Right lobe of liver (tissue), 6 donors: ENCODE measurements at places on chromosomes 6 and 20. TPM values are rescaled to one million over a fixed set of nuclear protein-coding genes. Genes with fewer than 3 reads are reported as not detected.

DNA sequence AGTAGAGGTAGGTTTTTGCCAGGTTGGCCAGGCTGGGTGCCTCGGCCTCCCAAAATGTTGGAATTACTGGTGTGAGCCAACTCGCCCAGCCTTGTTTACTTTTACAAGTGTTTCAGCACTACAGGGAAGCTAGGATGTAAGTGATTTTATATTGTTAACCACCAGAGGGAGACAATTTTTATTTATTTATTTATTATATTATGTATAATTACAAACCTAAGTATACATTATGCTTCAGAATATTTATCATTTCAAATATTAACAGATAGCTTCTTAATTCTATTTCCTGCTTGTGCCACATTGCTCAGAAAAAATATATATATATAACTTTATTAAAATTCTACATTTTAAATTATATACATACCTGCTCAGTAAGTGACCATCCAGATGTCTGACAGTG, 9.8 kb downstream of the MMUT start:
- H3K36me3 ChIP-seq: peaks cover 6% of the 10 kb centered on the region
- H3K27ac ChIP-seq: no peak overlapping the region
- no peaks in the 10 kb centered on the region for H3K27me3 ChIP-seq
- no peaks in the 10 kb centered on the region for H3K4me1 ChIP-seq
- no peak for DNase-seq

DNA sequence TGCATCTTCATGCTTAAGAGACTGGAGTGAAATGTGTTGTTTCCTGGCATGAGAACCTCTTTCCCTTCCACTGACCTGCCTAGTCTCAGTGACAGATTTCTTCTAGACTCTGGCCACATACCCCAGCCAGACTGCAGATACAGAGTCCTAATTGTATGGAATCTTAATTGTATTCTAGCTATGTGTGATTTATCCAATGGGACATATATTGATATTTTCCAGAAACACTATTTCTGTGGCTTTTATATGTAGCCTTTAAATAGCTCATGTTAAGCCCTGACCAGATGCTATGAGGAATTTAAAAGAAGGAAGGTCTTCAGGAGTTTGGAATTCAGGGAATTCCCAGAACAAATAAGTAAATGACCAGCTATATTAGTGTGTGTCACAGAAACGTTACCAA, 99.0 kb downstream of the FIG4 start:
- DNase-seq: no peak
- H3K36me3 ChIP-seq: no peaks in the 10 kb centered on the region
- H3K27me3 ChIP-seq: no peaks in the 10 kb centered on the region
- no peak overlapping the region for H3K4me3 ChIP-seq
- no peaks in the 10 kb centered on the region for H3K4me1 ChIP-seq

The SLC24A3 gene
- 0.29 TPM for total RNA-seq

DNA sequence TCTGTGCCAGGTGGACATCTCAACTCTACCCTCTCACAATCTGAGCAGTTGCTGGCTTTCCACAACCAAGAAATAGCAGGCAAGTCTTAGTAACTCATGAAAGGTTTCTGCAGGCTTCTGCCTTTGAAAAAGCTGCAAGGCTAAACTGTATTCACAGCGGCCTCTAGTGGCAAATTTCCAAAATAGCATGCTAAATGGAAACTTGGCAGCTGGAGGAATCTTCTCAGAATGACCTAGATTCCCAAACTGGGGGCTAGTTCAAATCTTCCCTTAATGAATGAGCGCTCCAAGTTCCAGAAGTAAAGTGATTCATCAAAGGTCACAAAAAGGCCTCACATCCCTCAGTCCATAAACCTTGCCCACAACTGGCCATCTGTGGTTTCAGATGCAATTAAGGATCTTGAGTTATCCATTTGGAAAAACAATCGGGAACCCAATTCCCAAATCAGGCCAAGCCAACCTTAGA, 11.9 kb upstream of the CPNE5 start:
- no peak overlapping the region for H3K27ac ChIP-seq
- peaks cover 6% of the 10 kb centered on the region for H3K36me3 ChIP-seq
- no peak for DNase-seq
- no peaks in the 10 kb centered on the region for H3K27me3 ChIP-seq

The CALHM4 gene
- total RNA-seq: not detected

DNA sequence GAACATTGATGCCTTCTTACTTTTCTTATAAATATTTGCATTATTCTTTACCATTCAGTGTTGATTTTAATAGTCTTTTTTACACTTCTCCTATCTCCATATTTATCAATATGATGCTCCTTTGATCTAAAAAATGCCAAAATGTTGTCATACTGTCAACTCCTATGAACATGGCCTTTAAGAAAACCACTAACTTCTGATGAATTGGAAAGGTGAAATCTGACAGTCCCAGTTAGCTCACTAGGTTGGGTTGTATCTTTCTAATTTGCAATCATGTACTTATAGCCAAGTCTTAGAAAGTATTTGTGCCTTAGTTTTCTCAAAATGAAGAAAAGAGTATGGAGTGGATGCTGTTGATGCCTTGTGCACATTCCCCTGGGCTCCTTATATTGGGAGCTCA, 75.4 kb upstream of the SPACA1 start:
- no peak overlapping the region for H3K4me3 ChIP-seq
- H3K27me3 ChIP-seq: no peaks in the 10 kb centered on the region
- no peaks in the 10 kb centered on the region for H3K4me1 ChIP-seq
- no peak for DNase-seq

DNA sequence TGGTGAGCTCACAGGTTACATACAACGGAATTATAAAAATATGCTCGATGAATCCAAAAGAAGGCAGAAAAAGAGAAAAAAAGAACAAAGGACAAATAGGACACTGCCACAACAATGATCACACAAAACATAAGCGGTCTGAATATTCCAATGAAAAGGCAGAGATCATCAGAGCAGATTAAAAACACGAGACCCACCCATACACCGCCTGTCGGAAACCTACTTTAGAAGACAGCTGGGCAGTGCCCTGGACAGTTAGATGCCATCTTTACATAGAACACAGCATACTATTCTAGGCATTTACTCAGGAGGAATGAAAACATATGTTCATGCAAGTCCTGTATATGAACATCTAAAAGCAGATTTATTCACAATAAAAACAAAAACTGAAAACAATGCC, 204.1 kb downstream of the TTLL2 start:
- peaks cover 7% of the 10 kb centered on the region for H3K4me1 ChIP-seq
- H3K4me3 ChIP-seq: no peak overlapping the region
- no peak for DNase-seq
- H3K27me3 ChIP-seq: no peaks in the 10 kb centered on the region
- no peak overlapping the region for H3K27ac ChIP-seq

DNA sequence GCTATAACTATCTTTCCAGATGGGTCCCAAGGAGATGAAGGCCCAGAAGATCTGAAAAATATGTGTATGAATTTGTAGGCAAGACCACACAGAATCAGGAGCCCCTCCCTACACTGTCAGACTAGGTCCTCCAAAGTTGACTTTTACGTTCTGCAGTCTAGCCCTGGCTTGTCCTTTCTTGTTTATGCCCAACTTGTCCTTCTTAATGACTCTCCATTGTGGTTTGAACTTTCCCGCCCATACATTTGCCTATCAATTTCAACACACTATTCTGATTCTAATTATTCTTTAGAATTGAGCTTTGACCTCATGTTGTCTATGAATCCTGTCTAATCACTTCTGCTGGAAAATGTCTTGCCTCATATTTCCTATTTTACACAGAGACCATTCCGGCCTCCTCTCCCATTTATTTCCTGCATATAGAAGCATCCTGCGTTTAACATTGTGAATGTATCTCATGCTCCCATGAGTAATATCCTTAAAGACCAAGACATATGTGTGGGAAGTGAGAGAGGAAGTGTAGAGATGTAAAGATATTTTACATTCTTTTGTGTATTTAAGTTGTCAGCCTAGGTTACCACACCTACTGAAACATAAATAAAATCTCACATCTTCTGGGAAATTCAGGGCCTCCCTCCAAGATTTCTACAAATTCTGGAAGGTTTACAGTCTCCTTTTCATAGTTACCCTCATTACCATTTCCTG, 348.3 kb downstream of the BCKDHB start:
- no peaks in the 10 kb centered on the region for H3K27me3 ChIP-seq
- no peak overlapping the region for H3K4me3 ChIP-seq
- no peak overlapping the region for H3K27ac ChIP-seq
- no peaks in the 10 kb centered on the region for H3K36me3 ChIP-seq

The BMP5 gene
- total RNA-seq: 0.79 TPM

DNA sequence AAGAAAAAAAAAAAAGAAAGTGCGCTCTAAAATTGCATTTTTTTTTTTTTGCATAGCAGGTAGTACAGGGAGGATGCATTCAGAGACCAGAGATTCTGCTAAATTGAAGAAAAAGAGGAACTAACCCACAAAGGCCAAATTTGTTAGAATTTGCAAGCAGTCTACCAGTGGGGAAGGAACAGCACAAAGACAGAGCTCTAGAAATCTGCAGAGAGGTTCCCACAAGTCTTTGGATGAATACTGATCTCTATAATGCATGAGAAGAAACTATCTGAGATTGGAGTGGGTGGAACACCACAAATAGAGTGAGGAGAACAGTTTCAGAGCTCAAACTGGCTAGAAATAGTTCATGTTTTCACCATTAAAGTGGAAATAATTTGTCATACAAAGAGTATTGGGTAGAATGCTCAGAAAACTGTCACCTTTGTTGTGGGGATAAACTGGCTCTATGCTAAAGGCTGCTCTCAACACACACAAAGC, 79.6 kb upstream of the AHI1 start:
- DNase-seq: no peak
- H3K27ac ChIP-seq: no peak overlapping the region
- H3K4me3 ChIP-seq: no peak overlapping the region

DNA sequence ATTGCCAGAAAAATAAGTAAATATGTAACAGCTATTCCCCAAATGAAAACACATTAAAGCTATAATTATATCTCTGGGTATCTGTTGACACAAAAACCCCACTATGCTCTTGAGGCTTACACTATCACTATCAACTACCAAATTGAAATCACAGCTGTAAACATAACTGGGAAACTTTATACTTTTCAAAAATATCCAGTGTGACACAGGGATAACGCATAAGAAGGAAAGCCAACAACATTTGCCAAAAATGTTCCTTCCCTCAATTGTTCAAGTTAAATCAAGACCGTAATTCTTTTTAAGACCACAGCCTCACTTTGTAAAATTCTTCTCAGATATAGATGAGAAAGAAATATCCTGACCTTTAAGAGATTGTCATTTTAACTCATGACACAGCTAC, 3.1 kb downstream of the ZHX3 start:
- no peaks in the 10 kb centered on the region for H3K36me3 ChIP-seq
- DNase-seq: no peak
- no peaks in the 10 kb centered on the region for H3K27me3 ChIP-seq
- no peaks in the 10 kb centered on the region for H3K4me1 ChIP-seq
- no peak overlapping the region for H3K4me3 ChIP-seq

The TNFRSF6B gene
- total RNA-seq: 1.0 TPM

GRCh38 chr6:24659561-24659960, 7.1 kb downstream of the TDP2 start:
- DNase-seq: no peak
- no peak overlapping the region for H3K4me3 ChIP-seq
- H3K27ac ChIP-seq: no peak overlapping the region
- H3K36me3 ChIP-seq: no peaks in the 10 kb centered on the region
- no peaks in the 10 kb centered on the region for H3K4me1 ChIP-seq

The LYRM2 gene
- total RNA-seq: 11.5 TPM
